ENCODE measurements at places on chromosomes 16 and 17. TPM values are rescaled to one million over a fixed set of nuclear protein-coding genes. Genes with fewer than 3 reads are reported as not detected.

DNA sequence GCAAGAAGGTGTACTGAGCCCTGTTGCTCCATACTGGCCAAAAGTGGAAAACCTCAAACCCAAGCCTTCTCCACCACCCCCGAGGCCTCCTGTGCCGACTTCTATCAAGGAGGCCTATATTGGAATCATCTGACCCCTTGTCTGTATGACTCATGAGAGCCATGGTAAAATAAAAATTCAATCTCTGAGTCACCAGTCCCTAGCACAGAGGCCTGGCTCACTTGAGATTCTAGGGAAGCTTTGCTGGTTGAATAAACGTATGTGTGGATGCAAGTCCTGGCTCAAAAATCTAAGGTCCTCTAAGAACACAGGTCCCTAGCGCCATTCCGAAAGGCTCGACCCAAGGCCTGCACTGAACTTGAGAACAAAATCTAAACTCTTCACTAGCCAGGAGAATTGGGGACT, 15.0 kb downstream of the NSMCE1 start:
- no peak for DNase-seq
- H3K27me3 ChIP-seq = no peaks in the 10 kb centered on the region
- H3K36me3 ChIP-seq = peaks cover 6% of the 10 kb centered on the region

DNA sequence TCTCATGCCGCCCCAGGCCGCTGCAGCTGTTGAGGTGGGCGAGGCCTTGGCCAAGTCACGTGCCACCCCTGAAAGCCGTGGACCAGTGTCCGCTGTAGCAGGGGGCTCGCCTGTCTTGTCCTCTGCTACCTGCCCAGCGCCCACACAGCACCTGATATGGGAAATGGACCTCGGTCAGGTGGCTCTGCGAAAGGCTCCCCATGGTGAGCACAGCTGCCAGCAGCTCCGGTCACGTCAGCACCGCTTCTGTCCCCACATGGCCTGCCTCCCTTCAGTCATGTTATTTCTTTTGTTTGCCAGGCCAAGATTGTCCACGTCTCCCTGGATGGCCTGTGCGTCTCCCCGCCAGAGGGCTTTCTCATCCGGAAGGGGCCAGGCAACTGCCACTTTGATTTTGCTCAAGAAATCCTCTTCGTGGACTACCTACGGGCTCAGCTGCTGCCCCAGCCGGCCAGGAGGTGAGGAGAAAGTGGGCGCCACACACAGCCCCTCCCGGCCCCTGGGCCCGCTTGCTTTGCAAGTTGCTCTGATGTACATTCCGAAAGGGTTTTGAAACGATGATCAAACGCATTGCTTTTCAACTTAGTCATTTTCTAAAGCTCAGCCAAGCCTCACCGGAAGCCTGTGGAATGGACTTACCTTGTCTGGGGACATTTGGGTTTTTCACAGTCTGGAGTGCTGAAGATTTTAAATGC, 219.8 kb downstream of the KATNIP start:
- peaks cover 7% of the 10 kb centered on the region for H3K27me3 ChIP-seq
- H3K27ac ChIP-seq = no peak overlapping the region
- H3K36me3 ChIP-seq = peaks cover 12% of the 10 kb centered on the region
- peak; percentile 11 for DNase-seq
- peaks cover 20% of the 10 kb centered on the region for H3K4me1 ChIP-seq

DNA sequence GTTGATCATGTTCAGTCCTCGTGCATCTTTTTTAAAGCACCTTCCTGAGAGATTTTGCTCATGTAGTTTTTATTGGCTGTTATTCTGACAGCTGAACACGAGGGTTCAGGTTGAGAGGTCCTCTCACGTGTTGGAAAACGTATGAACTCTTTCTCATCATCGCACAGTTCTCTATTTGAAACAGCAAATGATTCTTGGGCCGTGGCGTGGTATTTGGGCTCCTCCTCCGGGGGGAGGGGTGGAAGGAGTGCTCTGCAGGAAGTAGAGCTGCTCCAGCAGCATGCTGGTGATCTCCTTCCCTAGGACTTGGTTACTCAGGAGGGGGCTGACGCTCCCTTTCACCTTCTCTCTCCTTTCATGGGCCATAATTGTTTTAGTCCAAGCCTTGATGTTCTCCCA, 70.4 kb downstream of the KSR1 start:
- H3K4me1 ChIP-seq = peaks cover 51% of the 10 kb centered on the region
- no peaks in the 10 kb centered on the region for H3K36me3 ChIP-seq
- no peak for DNase-seq
- peaks cover 4% of the 10 kb centered on the region for H3K27me3 ChIP-seq
- H3K27ac ChIP-seq = no peak overlapping the region

DNA sequence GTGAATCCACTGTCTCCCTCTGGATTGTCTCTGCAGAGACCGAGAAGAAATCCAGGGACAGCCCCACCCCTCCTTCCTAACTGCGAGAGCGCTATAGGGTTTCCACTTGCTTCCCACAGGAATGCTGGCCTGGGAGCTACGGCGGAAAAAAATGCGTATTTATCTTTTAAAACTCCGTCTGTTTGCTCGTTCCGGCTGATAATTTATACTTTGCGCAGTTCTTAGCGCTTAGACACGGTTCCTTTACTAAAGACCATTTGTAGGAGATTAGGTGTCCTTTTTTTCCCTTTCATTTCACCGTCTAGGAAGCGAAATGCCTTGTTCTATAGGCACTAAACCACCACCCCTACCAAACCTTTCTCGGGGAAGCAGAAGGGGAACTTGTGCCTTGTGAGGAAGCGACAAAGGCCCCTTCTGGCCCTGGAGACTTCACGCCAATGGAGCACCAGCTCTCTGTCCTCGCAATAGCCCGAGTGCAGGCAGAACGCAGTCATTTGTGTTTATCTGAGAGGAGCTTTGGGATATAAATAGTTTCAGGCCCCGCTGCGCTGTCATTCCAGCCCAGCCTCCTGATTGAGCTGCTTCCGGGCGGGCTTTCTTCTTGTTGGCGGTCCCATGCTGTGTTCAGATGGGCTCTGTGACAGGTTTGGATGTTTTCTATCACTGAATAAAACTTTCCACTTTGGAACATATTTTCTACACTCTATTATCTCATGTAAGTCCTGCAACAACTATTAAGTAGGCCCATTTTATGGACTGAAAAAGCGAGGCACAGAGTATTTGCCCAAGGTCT, 791 bp upstream of the SUPT4H1 start:
- H3K27me3 ChIP-seq = peaks cover 9% of the 10 kb centered on the region
- H3K4me1 ChIP-seq = peaks cover 2% of the 10 kb centered on the region
- H3K27ac ChIP-seq = peak overlapping the region; percentile 92
- H3K36me3 ChIP-seq = peaks cover 4% of the 10 kb centered on the region
- peak overlapping the region; percentile 98 for H3K4me3 ChIP-seq

DNA sequence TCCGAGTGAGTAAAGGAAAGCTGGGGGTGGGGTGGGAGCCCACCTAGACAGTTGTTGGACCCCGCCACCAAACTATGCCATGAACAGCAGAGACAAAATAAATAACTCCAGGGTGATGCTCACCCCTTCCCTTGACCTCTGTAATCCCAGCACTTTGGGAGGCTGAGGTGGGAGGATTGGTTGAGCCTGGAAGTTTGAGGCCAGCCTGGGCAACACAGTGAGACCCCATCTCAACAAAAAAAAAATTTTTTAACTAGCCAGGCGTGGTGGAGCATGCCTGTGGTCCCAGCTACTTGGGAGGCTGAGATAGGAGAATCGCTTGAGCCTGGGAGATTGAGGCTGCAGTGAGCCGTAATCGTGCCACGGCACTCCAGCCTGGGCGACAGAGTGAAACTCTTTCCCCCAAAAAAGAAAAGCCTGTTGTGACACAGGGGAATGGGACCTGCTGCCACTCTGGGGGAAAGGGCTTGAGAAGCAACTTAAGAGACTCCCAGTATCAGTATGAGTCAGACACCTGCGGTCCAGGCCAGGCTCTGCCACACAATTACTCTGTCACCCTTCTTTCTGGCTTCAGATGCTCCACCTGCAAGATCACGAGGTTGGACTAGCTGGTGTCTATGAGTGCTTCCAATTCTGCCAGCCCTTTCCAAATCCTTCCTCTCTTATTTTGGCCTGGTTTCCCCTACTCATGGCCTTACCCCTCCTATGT, 5.0 kb downstream of the SGCA start:
- peak overlapping the region; percentile 59 for H3K27ac ChIP-seq
- DNase-seq = peak; percentile 4
- H3K4me1 ChIP-seq = peaks cover 31% of the 10 kb centered on the region
- no peak overlapping the region for H3K4me3 ChIP-seq

- peak overlapping the region; percentile 46 for H3K4me3 ChIP-seq
- peak; percentile 56 for DNase-seq
- no peak overlapping the region for H3K27ac ChIP-seq
- H3K27me3 ChIP-seq = peaks cover 11% of the 10 kb centered on the region
- no peaks in the 10 kb centered on the region for H3K36me3 ChIP-seq
Observed at GRCh38 chr17:65559804-65560627, 1.4 kb downstream of the AXIN2 start.

DNA sequence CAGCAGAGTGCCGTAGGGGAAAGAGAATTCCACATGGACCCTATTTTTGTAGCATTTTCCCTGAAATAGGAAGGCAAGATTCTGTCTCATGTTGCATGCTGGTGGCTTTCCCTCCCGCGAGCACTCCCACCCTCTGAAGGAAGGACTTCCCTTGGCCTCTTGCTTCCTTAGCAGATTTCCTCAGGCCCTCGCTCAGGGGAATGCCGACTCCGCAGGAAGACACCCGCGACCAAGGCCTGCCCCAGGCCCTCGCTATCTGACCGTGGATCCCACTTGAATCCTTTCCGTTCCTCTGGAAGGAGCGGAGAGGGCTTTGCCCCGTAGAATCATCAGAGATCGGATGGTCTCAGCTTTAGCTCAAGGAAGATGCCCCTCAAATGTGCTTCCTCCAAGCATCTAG, 179.4 kb upstream of the FOXF1 start:
- H3K27me3 ChIP-seq = peaks cover 2% of the 10 kb centered on the region
- H3K36me3 ChIP-seq = no peaks in the 10 kb centered on the region
- no peak overlapping the region for H3K4me3 ChIP-seq
- H3K4me1 ChIP-seq = no peaks in the 10 kb centered on the region
- H3K27ac ChIP-seq = no peak overlapping the region
- no peak for DNase-seq

DNA sequence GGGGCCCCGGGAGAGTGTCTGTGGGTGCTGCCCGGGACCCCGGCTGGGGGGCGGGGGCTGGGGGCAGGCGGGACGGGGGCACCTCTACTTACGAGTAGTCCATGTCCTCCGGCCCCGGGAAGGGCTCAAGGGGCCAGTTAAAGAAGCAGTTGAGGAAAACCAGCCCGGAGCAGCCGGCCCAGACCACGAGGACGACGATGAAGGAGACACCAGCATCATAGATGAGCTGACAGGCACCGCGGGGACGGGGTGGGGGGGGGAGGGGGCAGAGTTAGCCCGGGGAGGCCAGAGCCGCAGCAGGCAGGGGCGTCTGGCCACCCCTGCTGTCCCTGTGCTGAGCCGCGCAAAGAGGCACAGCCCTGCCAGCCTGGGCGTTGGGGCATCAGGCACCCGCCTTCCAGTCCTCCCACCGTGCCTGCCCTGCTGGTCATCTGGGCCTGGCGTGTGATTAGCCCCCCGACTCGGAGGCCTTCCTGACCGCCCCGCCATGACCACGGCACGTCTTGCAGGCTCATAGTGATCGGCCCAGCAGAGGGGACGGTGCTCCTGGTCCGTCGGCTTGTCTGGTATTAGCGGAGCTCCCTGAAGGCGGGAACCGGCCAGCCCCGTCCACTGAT, 29.0 kb upstream of the PITPNA start:
- H3K36me3 ChIP-seq = no peaks in the 10 kb centered on the region
- H3K4me1 ChIP-seq = no peaks in the 10 kb centered on the region
- no peak overlapping the region for H3K27ac ChIP-seq
- DNase-seq = no peak
- H3K27me3 ChIP-seq = peaks cover 2% of the 10 kb centered on the region

DNA sequence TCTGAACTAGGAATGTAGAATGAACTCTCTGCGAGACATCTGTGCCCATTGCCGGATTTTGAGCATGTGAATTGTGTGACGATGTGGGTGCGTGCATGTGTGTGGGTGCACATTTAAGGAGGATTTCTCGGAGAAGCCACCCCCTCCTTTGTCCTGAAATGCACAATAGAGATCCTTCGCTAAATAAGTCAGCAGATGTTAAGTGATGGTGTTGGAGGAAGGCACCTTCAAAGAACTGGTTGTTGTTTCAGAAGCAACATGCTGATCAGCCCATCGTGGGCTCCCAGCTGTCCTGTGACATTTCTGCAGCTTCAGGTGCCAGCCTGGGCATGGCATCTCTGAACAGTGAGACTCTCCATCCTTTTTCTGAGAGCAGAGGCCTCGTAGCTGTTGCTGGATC, 194.9 kb downstream of the MSI2 start:
- no peak overlapping the region for H3K27ac ChIP-seq
- no peak overlapping the region for H3K4me3 ChIP-seq
- H3K4me1 ChIP-seq = peaks cover 16% of the 10 kb centered on the region
- H3K27me3 ChIP-seq = peaks cover 12% of the 10 kb centered on the region
- peaks cover 4% of the 10 kb centered on the region for H3K36me3 ChIP-seq

DNA sequence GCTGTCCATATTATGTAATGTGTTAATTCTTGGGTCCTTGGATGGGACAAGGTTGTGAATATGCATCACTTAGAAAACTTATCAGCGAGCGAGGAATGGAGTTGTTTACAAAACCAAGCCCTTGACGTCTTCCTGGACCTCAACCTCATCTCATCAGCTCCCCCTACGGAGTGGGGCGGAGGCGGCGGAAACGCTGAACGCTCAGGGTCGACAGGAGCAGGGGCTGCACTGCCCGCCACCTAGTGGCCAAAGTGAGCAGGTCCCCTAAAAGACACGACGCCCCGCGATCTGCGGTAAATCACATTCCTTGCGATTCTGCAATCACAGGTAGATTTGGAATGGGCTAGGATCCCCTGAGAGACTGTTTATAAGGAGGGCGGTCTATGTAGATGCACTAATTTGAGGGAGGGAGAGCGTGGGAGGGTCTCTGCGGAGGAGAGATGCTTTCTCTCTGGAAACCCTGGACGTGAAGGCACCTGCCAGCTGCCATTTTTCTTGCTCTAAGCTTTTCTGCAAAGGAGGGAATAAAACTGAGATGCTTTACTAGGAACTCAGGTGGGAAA, 5.4 kb upstream of the ICAM2 start:
- H3K4me3 ChIP-seq = peak overlapping the region; percentile 28
- peak; percentile 84 for DNase-seq
- no peaks in the 10 kb centered on the region for H3K36me3 ChIP-seq
- H3K27me3 ChIP-seq = peaks cover 6% of the 10 kb centered on the region
- H3K4me1 ChIP-seq = peaks cover 2% of the 10 kb centered on the region
- no peak overlapping the region for H3K27ac ChIP-seq

GRCh38 chr17:65173284-65173793, 36.2 kb downstream of the RGS9 start:
- peak; percentile 38 for DNase-seq
- no peak overlapping the region for H3K27ac ChIP-seq
- peaks cover 5% of the 10 kb centered on the region for H3K4me1 ChIP-seq
- no peaks in the 10 kb centered on the region for H3K36me3 ChIP-seq
- no peak overlapping the region for H3K4me3 ChIP-seq

ABCC3 gene
- total RNA-seq = not detected

ALDH3A2 gene
- total RNA-seq = 42.6 TPM

TP53TG3B gene
- total RNA-seq = not detected

NPIPA1 gene
- 216 TPM for total RNA-seq

FKBP10 gene
- 28.5 TPM for total RNA-seq

DYNC1LI2 gene
- 269 TPM for total RNA-seq

MTSS2 gene
- total RNA-seq = 36.2 TPM
